ENCODE measurements at places on chromosomes 5 and 9.

DNA sequence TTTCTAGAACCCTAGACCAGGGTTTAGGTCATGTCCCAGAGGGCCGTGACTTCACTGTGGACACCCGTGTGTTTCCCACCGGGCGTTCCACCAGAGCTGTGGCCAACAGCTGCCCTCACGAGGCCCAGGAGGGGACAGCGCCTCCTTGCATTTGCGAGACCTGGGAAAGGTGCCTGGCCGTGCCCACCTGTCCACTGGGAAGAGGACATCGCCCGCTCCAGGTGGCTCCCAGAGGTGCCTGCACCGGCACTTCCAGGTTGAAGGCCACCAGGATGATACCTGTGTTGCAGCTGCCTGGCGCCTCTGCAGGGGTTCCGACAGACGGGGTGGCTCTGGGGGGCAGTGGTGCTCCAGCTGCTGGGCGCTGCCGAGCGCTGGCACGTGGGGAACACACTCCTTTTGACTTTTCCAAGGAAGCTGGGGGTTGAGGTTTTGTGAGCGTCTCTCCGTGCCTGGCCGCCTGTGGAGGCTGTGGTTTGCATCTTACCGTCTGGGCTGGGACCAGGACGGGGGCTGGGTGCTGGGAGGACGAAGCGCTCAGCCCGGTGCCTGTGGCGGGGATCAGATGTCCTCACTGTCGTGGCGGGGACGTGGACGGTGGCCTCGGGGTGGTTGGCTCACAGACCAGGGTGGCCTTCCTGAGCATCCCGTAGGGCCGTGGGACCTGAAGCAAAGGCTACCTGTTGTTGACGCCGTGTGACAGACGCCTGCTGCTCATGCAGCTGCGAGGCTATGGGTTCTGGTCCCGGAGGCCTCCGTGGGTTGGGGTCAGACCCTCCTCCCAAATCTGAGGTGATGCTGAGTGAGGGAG, 19.2 kb downstream of the NKD2 start:
- peak; percentile 12 for DNase-seq

DNA sequence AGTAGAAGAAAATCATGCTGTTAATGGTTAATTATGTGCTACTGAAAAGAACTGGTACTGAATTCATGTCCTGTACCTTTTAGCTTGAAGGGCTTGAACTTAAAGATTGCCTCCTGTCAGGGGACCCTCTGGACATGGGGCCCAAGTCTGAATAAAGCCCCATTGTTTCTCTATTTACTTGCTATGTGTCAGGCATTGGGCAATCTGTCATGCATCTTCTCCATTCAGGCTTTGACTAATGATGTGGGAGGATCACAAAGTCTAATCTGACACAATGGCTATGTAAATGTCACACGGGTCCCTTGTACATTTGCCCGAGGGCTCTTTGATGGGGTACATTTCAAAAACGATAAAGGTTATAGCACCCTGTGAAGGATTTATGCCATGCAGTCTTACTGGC, 64.0 kb upstream of the TUSC1 start:
- no peak for DNase-seq

DNA sequence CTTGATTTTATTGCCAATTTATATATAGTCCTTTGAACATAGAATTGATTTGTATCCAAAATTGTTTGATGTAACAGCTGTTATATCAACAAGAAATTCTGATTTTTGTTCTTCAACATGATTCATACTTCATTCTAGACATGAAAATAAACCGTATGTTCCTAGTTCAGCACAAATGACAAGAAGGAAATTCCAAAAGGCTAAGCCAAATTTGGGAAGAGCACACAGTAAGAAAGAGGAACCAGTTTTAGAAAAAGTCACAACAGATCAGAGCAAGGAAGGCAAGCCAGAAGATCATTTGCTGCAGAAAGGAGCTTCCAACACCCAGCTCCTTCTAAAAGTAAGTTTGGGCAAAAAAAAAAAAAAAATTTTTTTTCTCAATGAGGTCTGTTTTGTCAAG, 65.0 kb upstream of the MCCC2 start:
- DNase-seq: no peak

- no peak for DNase-seq
These were observed 56.7 kb downstream of the VAV2 start for GRCh38 chr9:133935328-133936005.

DNA sequence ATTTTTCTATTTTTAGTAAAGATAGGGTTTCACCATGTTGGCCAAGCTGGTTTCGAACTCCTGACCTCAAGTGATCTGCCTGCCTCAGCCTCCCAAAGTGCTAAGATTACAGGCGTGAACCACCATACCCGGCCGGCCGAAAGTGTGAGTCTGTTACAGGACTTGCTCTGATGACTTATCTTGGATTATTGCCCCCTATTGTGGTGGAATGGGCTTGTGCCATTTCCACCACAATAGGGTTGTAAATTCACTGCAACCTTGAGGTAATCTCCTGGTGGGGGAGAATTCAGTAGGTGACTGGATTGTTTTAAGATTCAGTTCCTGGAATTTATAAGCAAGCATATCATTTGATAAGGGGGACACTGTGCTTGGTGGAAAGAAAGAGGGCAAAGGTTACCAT, 15.0 kb upstream of the HMGCR start:
- no peak for DNase-seq

DNA sequence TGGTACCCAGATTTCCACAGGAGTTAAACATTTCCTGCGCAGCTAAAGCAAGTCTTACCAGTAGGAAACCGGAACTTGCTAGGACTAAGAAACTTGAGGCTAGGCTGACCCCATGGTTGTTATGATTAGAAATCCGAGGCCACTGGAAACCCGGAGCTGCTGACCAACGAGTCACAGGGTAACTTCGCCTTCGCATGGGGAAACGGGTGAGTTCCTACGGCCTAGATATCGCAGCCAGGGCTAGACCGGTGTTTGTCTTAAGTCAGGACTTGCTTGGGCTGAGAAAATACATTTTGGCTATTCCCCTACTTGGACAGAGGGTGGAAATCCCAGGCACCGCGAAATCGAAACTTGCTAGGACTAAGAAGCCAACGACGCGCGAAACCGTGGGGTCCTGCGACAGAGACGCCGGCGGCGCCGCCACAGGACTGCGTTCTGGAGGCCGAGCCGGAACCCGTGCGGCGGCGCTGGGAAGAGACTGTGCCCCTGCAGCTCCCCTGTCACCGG, 1.6 kb upstream of the ANXA2R start:
- no peak for DNase-seq

DNA sequence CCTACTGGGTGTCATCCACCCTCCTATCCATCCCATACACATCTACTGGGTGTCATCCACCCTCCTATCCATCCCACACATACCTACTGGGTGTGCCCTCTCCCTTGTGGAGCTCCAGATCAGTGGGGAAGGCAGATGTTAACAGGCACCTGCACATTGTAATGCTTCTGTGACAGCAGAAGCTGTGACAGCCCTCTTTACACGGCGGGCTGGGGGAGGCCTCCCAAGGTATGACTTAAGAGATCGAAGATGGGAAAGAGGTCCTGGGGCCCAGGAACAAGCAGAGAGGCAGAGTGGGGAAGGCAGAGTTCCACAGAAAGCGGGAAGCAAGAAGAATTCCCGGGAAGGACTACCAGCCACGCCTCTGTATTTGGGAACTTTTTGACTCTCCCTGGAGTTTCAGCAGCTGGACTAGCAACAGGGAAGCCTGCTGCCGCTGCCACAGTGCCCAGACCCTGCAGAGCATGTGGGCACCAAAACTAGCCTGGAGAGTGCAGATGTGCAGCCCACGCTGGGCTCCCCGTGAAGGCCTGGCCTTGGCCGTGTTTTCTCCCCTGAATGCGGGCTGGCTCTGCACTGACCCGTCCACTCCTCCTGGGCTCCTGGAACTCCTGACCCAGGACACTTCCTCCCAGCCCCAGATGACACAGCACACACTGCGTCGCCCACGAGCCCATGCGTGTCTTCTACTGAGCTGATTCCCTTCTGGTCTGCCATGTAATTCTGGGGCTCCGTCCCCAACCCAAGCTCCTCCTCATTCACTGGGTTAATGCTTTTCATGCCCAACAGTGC, 9.3 kb downstream of the TOR1A start:
- DNase-seq: no peak

DNA sequence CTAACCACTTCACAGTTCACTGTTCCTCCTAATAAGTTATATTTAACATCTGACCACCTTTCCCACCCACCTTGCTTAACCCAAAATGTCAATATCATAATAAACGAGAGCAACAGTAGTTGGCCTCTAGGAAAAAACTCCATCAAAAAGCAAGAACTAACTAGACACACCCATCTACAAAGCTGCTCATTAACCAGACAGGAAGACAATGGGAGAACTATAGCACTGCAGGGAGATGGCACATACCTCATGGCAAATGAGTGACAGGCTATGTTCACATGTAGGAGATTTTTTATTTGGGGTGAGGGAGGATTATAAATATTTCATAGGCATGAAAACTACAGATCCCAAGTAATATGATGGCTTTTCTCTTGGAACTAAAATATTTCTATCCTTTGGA, 23.6 kb upstream of the CDK5RAP2 start:
- no peak for DNase-seq

GRCh38 chr5:95644351-95645042, 2.1 kb upstream of the RFESD start:
- DNase-seq: no peak

- DNase-seq: peak; percentile 41
These were observed 159.3 kb downstream of the RGS3 start for GRCh38 chr9:113622600-113623400.

DNA sequence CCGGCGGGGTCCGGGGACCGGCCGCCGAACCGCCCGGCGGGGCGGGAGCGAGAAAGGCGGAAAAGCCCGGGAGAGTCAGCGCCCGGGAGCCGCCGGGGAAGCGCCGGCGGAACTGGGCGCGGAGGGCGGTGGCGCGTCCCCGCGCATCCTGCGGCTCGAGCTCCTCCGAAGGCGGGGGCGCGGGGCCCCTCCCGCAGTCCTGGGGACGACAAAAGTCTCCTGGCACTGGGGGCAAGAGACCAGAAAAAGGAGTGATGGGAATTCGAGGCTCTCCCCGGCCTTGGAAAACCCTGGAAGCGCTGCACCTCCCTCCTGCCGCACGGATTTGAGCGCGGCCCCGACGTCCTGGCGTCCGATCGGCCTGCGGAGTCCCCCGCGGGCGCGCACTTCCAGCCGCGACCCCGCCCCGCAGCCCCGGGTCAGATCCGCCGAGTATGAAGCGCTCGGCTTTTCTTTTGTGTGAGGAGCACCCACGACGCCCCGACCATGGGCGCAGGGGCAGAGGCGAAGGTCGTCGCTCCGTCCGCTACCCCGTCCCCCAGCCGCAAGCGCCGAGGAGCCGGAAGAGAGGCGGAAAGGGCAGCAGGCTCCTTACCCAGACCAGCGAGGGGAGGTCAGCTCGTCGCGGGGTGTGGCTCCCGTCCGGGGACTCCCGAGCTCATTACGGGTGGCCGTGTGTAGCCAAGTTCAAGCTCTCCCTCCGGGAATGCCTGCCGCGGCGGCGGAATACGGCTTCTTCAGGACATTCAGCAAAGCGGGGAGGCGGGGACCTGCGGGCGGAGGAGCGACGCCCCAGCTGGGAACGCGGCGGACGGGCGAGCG, at the start of gene EPB41L4A:
Gene EPB41L4A, minus strand, starts transcription at position 114 of the 822 bp plus-strand sequence. CDS start 238 bp downstream, outside the sequence.
- DNase-seq: no peak

GRCh38 chr9:134522502-134522848, 119.1 kb upstream of the COL5A1 start:
- DNase-seq: no peak

- DNase-seq: no peak
These were observed 588.3 kb downstream of the EBF1 start for GRCh38 chr5:158511454-158511853.

DNA sequence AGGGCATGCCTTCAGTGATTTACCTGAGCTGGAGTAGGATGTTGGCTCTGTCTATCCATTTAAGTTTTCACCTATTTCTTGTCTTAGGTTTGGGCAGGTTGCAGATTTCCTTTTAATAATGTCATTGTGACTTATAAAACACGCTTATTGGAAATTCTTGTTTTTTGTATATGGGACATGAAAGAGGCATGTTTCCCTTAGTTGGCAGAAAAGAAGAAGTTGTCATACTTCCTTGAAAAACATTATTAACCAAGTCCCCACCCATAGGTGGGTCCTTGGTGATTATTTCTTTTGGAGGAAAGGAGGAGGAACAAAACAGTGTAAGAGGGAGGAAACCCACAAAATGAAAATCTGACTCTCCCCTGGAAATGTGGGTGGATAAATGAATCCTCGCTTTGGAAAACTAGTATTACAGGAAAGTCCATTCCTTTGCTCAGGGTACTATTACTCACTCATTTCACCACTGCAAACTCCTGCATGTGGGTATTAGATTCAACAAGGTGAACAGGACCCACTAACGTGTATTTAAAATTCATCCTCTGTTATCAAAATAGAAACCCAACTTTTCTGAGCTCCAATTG, 9.3 kb downstream of the CER1 start:
- DNase-seq: no peak

DNA sequence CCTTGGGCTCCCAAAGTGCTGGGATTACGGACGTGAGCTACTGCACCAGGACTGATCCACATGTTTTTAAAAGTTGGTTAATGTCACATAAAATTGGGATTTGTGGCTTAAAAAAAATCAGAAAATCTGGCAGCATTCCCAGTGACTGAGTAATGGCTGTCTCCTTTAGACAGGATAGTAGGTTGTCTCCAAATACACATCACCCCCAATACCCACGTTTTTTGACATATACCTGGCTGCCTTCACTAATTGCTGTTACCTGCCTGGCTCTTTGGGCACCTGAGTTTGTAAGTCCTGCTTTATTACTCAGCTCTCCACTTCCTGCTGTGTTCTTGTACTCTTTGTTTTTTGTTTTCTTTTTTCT, 84.8 kb downstream of the KDM4C start:
- no peak for DNase-seq

- DNase-seq: no peak
These were observed 109.1 kb upstream of the ELL2 start for GRCh38 chr5:96070622-96071225.

GRCh38 chr5:18032744-18033143, 398.5 kb downstream of the TAF11L14 start:
- no peak for DNase-seq

- DNase-seq: peak; percentile 71
These were observed 2.1 kb downstream of the SH2D3C start for GRCh38 chr9:127776195-127776923.

- no peak for DNase-seq
These were observed 134.4 kb downstream of the ERCC6L2 start for GRCh38 chr9:96009690-96010472.

- DNase-seq: no peak
These were observed 168.2 kb downstream of the PPP2R2B start for GRCh38 chr5:146710348-146710747.

DNA sequence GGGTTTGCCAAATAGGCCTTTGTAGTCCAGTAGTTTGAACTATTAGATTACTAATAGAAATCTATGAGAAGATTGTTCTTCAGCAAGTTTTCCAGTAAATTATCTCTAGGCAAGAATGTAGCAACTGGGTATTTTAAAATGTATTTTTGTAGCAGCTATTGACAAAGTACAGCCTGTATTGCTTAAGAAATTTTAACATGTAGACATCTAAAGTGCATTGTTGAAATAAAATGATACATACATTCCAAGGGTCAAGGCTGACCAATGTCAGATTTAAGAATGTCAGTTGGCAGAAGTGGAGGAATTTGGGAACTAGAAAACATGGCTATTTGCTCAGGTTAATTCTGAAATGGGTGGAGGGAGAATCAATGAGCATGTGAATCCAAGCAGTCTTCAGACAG, 57.5 kb upstream of the ZSWIM6 start:
- no peak for DNase-seq

- DNase-seq: no peak
These were observed 52.8 kb downstream of the CAST start for GRCh38 chr5:96714951-96715451.
